ENCODE measurements at places on chromosomes 1 and 21.

- no peak overlapping the region for H3K4me3 ChIP-seq
- H3K4me1 ChIP-seq: no peaks in the 10 kb centered on the region
- DNase-seq: no peak
These were observed 246.4 kb upstream of the NR5A2 start for GRCh38 chr1:199780948-199781670.

- DNase-seq: no peak
- peaks cover 6% of the 10 kb centered on the region for H3K36me3 ChIP-seq
- H3K4me1 ChIP-seq: no peaks in the 10 kb centered on the region
- H3K27ac ChIP-seq: no peak overlapping the region
- no peaks in the 10 kb centered on the region for H3K27me3 ChIP-seq
These were observed 32.9 kb downstream of the EIF4G3 start for GRCh38 chr1:21143752-21144151.

- no peaks in the 10 kb centered on the region for H3K4me1 ChIP-seq
- DNase-seq: no peak
- H3K27me3 ChIP-seq: no peaks in the 10 kb centered on the region
- peaks cover 9% of the 10 kb centered on the region for H3K36me3 ChIP-seq
- no peak overlapping the region for H3K4me3 ChIP-seq
These were observed 56.2 kb upstream of the FAM3B start for GRCh38 chr21:41260428-41260827.

GRCh38 chr1:168443356-168443755 lies 100.4 kb downstream of the XCL2 start:
- no peak overlapping the region for H3K4me3 ChIP-seq
- H3K27ac ChIP-seq: no peak overlapping the region
- H3K27me3 ChIP-seq: no peaks in the 10 kb centered on the region

GRCh38 chr1:228664399-228664914 lies 70.8 kb upstream of the RHOU start:
- H3K4me1 ChIP-seq: no peaks in the 10 kb centered on the region
- peak; percentile 89 for DNase-seq
- no peak overlapping the region for H3K27ac ChIP-seq
- no peaks in the 10 kb centered on the region for H3K36me3 ChIP-seq
- H3K4me3 ChIP-seq: no peak overlapping the region

Data from suprapubic skin (tissue), 4 donors.